ENCODE measurements at places on chromosomes 13 and 19.

GRCh38 chr19:15280915-15281683, 48.9 kb upstream of the EPHX3 start:
- DNase-seq = peak; percentile 20

DNA sequence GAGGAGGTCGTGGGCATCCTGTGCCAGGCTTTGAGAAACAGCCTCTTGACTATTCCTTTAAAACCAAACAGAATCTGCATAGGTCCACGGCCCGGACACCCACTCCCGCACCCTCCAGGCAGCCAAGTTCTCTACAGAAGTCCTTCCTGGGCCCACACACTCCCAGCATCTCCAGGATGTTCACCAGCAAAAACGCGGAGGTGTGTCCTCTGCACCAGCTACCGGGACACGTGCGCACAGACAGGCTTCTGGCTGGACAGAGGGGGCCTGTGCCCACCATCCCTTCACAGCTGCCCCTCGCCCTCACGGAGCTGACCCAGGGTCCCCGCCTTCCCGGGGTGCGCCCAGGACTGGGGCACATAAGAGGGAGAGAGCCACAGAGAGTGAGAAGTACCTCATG, 44.2 kb downstream of the CEBPG start:
- no peak for DNase-seq

DNA sequence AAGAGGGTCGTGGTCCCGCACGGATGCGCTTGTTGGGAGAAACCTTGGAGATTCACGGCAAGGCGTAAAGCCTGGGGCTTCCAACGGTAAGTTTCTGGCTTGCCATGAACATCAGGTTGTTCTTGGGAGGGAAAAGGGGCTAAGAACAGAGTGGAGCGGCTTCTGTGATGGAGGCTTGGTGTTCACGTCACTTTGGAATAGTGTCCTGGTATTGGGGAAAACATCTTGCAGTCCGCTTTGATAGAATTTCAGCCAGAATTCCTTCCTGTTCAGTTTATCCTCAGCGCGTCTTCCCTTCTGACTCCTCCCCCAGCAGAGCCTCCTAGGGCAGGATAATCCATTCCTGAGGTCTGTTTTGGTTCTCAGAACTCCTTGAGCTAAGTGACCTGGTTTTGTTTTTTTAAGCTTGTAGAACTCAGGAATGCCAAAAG, 2.0 kb downstream of the KCTD15 start:
- DNase-seq = no peak

DNA sequence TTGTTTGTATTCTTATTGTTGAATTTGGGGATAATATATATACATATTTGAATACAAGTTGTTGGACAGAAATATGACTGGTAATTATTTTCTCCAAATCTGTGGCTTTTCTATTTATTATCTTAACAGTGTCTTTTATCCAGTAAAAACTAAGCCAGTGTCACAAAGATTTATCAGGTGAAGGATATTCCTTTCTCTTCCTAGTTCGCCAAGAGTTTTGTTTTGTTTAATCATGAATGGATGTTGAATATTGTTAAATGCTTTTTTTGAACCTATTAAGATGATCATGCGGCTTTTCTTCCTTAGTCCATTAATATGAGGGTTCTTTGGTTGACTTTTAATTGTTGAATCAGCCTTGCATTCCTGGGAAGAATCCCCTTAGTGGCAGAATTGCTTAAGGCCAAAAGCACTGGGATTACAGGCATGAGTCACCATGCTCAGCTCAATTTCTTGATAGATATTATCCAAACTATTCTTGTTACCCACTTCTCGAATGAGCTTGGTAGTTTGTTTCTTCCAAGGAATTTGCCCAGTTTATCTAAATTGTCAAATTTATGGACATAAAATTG, 53.3 kb downstream of the TEX26 start:
- no peak for DNase-seq

DNA sequence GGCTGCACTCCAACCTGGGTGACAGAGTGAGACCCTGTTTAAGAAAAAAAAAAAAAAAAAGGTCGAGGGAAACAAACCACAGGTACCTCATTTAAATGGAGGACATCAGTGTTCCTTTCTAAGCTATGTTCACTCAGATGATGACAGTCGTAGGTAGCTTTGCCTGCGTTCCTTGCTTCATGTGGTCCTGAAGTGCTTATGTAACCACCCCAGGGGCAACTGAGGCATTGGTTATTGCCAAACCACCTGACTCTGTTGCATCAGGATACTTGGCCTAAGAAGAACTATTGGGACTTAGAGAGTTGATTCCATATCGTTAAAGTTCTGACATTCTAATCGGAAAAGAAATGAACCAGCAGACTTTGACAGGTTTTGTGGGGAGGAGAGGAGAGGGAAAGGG, 51.7 kb downstream of the SPATA13 start:
- no peak for DNase-seq

All from C1 segment of cervical spinal cord (tissue), 14 donors.